ENCODE measurements at places on chromosomes 4 and X. TPM values are rescaled to one million over a fixed set of nuclear protein-coding genes. Genes with fewer than 3 reads are reported as not detected.

DNA sequence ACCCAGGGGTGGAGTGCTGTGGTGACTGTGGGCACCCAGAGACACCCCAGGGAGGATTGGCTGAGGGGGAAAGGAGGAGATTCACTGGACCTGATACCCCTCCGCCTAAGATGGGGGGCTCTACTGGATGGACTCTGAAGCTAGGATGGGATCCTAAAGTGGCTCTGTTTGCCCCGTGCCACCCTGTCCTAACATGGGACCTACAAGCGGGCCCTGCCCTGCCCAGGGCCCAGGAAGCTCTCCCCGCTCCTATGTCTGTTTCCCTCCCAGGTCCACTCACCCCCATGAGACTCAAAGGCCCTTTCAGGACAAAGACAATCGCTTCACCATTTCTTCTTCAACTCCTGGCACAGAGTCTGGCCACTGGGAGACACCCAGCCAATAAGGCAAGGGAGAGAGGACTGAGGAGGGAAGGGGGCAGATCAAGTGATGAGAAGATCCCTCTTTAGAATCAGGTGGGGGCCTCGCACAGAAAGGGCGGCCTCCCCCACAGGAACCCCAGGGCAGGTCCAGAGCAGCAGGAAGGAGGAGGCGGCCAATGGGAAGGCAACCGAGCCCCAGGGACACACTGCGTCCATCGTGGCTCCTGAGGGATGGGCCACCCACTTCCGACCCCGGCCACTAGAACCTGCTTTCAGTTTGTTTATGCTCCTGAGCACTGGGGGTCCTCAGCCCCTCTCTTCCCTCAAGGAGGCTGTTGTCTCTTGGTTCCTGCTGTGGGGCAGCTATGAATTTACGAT is 155.4 kb downstream of the AFAP1 start:
- DNase-seq: no peak

DNA sequence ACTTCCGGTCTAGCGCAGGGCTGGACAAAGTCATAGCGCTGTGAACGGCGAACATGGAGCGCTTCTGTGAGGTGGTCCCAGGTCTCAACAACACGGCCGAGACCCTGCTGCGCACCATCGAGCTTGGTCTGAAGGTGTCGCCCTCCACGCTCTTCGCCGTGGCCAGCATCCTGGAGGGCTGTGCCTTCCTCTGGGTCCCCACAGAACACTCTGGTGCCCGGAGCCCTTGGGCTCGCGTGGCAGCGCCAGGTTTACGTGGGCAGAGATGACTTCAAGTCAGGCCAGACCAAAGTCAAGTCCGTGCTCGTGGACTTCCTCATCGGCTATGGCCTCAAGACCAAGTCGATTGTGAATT is 128.6 kb downstream of the ANAPC4 start:
- DNase-seq: no peak

GRCh38 chrX:2967998-2968909 is 38.1 kb upstream of the ARSH start:
- DNase-seq: no peak

GRCh38 chr4:4358093-4358854 is 28.6 kb upstream of the NSG1 start:
- no peak for DNase-seq

GRCh38 chrX:69457756-69458155 is 46.4 kb upstream of the NALF2 start:
- no peak for DNase-seq

DNA sequence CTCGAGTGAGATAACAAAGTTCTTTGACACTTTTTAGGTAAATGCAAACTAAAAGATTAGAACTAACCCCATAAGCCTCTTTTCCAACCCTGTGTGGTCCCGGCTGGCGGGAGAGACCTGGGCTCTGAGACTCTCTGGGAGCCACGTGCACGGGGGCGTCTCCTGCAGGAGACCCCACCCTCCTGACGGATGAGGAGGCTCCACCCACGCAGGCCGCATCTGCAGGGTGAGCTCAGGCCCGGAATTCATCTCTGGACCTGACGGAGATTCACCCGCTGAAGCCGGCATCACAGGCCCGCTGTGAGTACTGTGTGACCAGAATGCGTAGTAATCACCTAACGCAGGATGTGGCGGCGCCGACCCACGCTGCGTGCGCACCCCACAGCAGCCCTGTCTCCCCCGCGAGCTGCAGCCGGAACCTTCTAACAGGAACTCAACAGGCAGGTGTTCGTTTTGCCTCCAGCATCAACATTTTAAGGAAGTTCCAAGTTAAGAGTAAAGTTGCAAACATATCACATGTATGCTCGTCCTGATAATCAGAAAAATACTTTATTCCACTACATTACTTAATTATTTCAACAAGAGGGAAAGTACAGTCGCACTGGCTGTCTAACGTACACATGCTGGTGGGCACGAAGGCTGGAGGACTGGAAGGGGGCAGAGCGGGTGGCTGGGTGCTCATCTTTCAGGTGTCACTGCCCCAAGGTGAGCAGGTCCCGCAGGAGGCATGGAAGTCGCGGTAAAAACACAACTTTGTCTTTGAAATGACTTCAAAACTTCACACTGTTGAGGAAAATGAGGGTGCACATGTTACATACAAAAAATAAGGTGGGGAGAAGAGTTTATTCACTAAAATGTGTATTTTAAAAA is 44.5 kb downstream of the FGFRL1 start:
- peak; percentile 46 for DNase-seq

DNA sequence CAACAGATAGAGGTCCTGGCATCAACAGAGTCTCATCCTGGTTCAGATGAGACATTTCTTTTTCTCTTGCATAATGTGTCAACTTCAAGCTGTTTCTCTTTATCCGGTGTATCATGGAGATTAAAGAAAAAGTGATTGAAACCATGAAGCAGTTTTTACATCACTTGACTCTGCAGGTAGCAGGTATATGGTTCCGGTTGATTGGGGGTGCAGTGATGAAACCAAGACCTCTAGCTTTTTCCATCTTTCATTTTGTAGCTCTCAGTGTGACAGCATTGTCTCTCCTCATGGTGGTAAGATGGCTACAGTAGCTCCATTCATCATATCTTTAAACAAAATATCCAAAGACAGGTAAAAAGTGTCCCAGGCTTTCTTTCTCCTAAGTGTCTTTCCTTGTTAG is 2.4 kb upstream of the HOPX start:
- no peak for DNase-seq

- no peak for DNase-seq
Observed at GRCh38 chrX:112734290-112734689, 54.6 kb upstream of the LHFPL1 start.

DNA sequence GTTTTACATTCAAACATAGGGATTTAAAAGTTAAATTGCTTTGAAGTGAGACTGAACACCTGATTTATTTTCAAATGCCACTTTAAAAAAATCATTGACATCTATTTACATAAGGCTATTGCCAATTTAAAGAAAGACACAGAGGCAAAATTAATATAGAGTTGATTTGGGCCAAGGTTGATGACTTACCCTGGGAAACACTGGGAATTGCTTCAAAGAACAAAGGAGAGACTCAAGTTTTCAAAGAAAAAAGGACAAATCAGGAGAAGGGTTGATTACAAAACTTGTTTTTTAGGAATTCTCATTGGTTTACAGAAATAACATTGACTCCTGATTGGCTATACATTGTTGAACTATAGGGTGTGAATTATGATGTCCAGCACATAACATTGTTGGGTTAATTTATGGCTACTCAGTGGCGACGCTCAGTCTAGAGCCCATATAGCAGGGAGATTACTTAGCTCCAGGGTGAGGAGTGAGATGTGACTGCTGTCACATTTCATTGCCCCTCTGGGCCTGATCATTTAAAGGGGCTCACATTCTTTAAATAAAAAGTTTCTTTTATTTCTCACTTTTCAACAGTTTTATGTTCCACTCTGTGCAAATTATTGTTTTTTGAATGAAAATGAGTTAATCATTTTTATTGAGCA is 184.6 kb downstream of the SPATA18 start:
- DNase-seq: no peak

GRCh38 chr4:147794787-147795413 is 63.0 kb downstream of the ARHGAP10 start:
- DNase-seq: no peak

- no peak for DNase-seq
Observed at GRCh38 chr4:88582493-88582892, 9.8 kb upstream of the HERC3 start.

DNA sequence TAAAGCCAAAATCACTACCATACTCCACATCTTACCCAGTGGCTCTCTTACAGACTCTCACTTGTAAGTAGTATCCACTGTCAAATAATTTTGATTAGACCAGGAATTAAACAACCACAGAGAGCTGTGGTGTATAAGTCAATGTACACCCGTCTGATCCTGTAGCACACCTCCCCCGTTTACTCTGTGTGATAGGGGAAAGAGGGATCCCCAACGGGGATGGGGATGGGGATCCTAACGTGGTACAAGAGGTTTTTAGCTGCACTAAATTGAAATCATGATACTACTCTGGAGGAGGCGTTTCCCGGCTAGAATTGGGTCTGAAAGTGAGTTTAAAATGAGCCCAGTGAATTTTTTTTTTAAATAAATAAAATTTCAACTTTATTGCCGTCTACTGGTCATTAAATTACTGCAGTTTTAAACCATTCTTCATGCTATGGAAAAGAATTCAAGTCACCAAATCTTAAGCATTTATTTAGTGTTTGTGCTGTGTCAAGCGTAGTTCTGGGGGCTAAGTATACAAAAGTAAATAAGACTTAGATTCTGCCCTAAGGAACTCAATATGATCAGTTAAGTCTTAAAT is 76.6 kb downstream of the INTS12 start:
- no peak for DNase-seq

DNA sequence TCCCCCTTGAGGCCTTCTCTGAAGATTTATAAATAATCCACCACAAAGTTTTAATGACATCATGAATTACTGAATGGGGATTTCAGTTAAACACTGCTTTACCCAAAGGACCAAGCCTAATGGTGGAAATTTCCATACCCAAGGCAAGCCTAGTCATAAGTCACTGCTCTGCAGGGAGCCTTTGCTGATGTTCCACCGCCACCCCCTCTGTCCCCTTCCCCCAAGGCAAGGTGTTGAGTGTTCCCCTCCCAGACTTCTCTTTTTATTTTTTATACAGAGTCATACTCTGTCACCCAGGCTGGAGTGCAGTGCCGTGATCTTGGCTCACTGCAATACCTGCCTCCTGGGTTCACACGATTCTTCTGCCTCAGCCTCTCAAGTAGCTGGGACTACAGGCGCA is 76.4 kb upstream of the FUNDC1 start:
- no peak for DNase-seq

DNA sequence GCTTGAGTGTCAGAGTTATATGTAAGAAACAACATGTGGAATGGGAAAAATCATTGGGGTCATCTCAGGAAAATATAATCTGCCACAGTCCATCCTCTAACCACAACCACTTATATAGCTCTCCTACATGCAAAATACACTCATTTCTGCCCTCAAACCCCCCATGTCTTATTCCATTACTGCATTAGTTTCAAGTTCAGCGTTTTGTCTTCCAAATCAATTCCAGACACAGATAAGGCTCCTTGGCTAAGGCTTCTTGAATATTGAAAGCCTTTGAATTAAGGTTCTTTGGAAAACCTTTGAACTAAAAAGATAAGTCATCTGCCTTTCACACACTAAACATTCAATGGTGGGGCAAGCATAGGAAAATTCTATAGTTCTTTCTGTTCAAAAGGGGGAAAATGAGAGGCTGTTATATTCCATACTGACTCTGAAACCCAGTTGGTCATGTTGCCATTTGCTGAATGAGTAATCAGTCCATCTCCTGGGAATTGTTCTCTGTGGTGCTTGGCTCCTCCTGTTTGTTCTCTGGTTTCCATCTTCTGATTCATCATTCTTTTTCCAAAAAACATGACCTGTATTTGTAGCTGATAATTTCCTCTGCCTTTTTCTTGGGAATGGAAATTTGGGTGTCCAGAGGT is 218.7 kb downstream of the BMPR1B start:
- DNase-seq: no peak

DNA sequence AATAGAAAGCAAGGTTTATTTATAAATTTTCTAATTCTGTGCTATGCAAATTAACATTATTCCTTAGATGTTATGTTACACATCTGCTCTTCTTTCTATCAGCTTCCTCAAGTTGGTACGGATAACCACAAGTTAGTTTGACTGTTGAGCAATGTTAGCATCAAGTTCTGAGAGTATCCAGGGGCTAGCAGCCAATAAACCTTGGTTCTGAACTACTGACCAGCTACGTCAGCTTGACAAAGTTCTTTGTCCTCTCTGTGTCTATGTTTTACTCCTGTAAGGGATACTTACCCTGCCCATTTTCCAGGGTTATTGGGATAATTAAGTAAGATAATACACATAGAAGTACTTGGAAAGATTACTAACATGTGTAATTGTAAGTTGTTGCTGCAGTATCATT is 8.1 kb upstream of the TEX13A start:
- no peak for DNase-seq

- no peak for DNase-seq
Observed at GRCh38 chr4:184162596-184162995, 55.1 kb downstream of the ENPP6 start.

DNA sequence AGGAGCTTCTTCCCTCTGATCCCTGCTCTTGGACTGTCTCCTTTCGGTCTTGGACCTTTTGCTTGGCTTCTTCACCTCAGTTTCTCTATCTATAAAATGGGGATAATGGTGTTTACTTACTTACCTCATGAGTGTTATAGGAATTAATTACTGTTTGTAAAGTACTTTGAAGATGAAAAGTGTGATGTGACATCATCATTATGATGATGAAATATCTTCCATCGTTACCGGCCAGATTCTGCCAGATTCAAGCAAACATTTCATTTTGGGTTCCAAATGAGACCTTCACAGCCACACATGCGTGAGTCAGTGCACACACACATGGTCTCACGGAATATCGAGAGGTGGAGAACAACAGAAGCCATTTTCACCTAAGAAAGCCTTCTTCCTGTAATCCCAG is 220.1 kb upstream of the RPL34 start:
- no peak for DNase-seq

DNA sequence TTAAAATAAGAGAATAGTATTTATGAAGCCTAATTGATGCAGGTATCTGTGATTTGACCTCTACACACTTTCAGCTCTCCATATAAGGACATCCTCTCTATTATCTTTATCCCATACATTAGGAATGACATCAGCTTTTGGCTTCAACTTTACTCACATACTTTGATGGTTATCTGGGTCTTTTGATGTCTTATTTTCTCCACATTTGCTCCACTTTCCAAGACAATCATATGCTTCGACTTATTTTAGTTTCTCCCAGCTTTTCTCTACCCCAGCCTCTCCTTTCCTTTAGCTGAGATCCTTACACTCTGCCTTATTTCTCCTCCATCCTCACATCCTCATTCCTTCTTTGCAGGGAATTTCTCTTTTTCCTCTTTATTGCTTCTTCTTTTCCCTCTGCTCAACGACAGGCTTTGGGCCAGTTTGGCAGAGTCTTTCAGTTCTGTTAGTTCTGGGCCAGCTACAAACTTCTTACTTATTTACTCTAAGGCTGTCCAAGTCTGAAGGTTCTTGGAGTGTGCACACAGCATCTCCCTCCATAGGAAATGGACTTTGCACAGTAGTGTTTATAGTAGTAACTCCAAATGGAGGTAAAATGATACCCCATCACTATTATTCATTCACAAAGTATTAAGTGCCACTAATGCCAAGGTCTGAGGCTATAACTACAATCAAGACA is 50.5 kb downstream of the SLC4A4 start:
- DNase-seq: no peak

GRCh38 chr4:8108261-8108660 is 50.4 kb downstream of the ABLIM2 start:
- DNase-seq: peak; percentile 86

EXOC1L gene
- not detected for polyA plus RNA-seq

RTL9 gene
- 0.05 TPM for polyA plus RNA-seq

RASSF6 gene
- 4.1 TPM for polyA plus RNA-seq

ZRSR2 gene
- polyA plus RNA-seq: 33.1 TPM

CISD2 gene
- polyA plus RNA-seq: 10.8 TPM

SORBS2 gene
- 74.9 TPM for polyA plus RNA-seq

JCHAIN gene
- 2.0 TPM for polyA plus RNA-seq

ADGRL3 gene
- 0.08 TPM for polyA plus RNA-seq

MAML3 gene
- polyA plus RNA-seq: 3.8 TPM
